ENCODE measurements at places on chromosomes 2 and 18.

DNA sequence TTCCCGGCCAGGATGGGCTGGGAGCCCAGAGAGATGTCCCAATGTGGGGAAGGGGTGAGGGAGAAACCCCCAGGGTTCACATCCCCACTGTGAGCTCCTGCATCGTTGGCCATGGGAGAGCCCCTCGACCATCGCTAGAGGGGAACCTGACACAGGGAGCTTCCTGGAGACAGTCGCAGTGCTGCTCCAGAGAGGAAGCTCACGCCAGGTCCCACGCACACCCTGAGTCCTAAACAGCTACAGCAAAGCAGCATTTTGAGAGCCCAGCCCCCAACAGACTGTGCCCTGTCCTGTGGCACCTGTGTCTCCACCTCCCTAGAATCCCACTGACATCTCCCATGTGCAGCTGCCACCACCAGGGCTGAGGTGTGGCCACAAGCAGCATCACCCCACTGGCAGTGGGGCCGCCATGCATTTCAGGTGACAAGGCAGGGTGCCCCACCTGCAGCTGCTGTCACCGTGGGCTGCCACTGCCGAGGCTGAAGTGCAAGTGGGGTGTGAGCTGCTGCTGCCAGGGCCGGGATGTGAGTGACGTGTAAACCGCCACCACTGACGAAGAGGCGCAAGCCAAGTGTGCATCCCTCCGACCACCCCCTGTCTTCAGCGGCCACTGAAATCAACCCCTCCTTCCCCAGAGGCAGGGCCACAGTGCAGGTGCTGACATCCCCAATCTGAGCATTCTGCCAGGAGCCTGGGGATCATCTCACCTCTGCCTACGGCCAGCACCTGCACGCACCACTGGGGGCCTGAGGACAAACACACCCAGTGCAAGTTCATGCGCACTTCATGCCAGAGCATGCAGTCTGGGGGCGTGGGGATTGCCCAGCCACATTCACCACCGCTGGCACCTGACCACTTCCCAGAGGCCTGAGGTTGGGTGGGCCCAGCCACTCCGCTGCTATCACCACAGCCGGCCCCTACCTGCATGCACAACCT is 467.7 kb upstream of the SALL3 start:
- DNase-seq: no peak

GRCh38 chr2:171895786-171896185 is 1.7 kb upstream of the SLC25A12 start:
- DNase-seq: no peak

- DNase-seq: no peak
These were observed 157.4 kb downstream of the TANC1 start for GRCh38 chr2:159125858-159126257.

DNA sequence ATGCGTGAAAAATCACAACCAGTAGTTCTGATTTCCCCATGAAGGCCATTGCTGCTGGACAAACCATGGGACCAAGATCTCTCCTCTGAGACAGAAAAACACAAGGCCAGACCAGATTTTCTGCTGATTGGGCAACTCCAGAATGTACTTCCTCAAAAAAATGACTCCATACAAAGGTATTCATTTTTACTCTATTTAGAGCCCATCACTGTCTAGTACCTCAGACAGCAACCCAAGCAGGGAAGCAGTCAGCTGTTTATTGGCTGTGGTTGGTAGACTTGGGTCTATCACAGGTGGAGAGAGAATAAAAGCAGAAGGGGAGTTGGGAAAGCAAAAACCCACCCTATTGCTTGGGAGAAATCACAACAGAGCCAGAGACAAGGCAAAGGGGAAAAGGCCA is 219.9 kb downstream of the PIK3C3 start:
- DNase-seq: no peak

GRCh38 chr2:42809131-42809818 is 16.9 kb upstream of the HAAO start:
- DNase-seq: no peak

GRCh38 chr2:238130696-238131628 is 7.5 kb upstream of the KLHL30 start:
- DNase-seq: no peak

- no peak for DNase-seq
These were observed 253.9 kb upstream of the VWC2L start for GRCh38 chr2:214156971-214157370.

DNA sequence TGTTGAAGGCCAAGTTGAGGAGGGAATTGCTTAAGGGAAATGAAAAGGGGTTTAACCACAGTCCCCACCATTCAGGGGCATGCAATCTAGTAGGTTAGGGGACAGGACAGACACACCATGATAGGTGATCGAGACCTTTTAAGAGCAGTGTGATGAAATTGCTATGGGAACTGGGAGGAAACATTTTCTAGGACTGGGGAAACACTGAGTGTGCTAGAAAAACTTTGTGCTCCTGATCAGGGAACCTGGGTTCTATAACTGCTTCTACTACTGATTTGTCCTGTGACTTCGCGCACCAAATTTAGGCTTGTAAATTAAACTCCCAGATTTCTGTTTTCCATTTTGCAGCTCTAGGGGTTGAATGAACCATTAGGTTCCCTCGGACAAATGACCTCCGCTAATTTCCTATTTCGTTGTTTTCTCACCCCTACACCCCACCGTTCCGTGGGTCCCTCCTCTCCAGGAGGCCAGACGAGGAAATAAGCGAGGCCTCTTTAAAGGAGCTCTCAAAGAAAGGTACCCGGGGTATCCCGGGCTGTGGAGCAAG is 371 bp upstream of the LCLAT1 start:
- DNase-seq: no peak

DNA sequence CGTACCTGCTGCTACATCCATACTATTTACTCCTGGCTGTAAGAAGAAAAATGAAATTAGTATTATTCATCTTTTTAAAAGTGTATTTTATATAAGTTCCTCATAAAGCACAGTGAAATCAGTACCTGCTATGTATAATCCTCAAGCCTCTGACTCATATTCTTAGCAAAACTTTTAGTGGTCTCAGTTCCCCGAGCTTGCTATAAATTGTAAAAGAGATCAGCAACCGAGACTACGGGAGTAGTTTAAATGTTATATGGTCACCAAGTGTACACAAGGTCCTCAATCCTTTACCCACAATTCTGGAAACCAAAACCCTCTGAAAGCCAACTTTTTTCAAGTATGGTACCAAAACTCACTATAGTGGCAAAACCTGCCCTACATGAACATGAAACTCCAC is 24.2 kb downstream of the PRPF40A start:
- no peak for DNase-seq

DNA sequence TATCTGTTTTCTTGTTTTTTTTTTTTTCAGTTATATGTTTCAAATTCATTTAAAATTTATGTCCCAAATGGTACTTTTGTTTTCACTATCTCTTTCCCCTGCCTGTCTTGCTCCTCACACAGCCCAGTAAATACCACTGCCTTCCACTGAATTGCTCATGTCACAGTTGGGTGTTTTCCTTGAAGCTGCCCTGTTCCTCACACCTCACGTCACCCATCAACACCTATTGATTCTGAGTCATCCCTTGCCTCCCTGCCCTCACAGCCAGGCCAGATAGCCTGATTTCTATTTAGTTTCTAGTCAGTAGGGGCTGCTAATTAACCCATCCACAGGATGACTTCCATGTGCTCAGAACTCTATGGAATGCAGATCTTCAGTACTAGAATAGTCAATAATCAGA is 25.3 kb downstream of the FSHR start:
- DNase-seq: no peak

GRCh38 chr2:144111437-144111836 is 408.5 kb downstream of the ZEB2 start:
- no peak for DNase-seq

DNA sequence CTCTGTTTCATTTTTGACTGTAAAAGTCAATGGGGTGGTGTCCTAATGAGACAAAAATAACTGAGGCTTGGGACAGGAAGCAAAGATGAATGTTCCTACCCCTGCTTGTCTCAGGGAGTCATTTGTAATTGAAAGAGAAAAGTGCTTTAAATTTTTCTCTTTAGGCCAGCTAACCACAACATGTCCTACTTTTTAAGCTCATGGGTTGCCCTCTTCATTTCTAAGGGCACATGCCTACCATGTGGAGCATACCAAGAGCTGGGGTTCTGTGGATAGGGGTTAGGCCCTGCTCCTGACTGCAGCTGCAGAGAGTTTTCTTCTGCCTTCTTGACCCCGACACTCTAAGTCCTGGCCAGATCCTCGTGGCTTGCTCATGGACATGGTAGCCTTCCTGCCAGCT is 96.8 kb upstream of the ARL4C start:
- DNase-seq: no peak

GRCh38 chr2:71952572-71953188 is 195.0 kb downstream of the CYP26B1 start:
- DNase-seq: no peak

DNA sequence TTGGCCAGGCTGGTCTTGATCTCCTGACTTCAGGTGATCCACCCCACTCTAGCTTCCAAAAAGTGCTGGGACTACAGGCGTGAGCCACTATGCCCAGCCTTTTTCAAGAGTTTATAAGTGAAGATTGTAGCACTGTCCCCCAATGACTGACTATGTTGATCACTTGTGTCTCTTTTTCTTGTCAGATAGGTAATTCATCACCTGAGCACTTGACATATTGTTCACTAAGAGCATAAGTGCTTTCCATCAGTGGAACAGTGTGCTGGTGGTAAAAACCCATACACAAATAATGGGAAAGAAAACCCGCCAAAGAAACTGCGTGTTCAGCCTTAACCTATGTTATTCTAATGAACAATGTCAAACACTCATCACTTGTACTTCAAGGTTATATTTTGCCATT is 414.4 kb upstream of the CDH7 start:
- DNase-seq: no peak

DNA sequence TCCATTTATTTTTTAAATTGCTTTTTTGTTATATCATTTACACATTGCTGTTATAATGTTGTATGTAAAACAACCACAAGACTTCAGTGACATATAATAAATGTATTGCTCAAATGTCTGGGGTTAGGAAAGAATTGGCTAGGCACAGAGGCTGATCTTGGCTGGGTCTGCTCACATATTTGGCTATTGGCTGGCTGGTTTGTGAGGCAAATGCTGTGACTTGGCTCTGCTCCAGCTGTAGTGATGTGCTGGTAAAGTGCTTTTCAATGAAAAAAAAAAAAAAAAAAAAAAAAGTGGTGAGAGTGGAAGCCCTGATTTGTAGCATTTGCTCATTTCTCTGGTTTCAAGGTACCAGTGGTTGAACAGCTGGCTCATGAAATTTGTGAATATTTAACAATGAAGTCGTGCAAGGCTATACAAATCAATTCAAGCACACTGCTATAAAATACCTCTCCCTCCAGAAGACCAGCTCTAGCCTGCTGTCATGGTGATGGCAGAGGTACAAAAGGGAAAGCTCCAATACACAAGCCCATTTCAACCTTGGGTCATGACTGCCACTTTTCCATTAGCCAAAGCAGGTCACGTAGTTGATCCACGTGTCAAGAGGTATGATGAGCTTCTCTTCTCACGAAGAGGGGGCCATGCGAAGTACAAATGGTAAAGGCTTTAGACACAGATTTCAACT is 43.7 kb upstream of the RIT2 start:
- DNase-seq: no peak
